Lung (tissue), 17 donors: ENCODE measurements at places on chromosomes 4 and X. TPM values are rescaled to one million over a fixed set of nuclear protein-coding genes. Genes with fewer than 3 reads are reported as not detected.

- no peak for DNase-seq
Measured at GRCh38 chrX:149567621-149568417, 18.1 kb upstream of the HSFX3 start.

DNA sequence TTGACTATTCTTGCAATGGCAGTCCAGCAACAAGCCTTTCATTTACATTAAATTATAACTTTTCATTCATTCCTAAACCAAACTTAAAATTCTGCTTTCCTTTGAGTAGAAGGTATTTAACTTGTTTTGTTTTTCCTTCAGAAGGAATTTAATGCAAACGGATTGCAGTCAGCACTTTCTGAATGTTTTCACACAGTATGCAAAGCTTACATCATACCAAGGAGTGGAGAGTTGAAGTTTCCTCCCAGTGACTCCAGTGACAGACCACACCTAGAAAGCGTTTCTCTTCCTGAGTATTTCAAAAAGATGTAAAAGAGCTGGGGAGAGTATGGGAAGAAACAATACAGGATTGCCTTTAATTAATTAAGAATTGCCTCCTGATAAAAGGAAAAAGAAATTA is 8.1 kb downstream of the EPGN start:
- no peak for DNase-seq

- peak; percentile 14 for DNase-seq
Measured at GRCh38 chr4:19030536-19030935, 1009.0 kb upstream of the LCORL start.

The HELT gene
- total RNA-seq = not detected
